ENCODE measurements at places on chromosomes 6 and 20. TPM values are rescaled to one million over a fixed set of nuclear protein-coding genes. Genes with fewer than 3 reads are reported as not detected.

ZSCAN31 gene
- 13.9 TPM for total RNA-seq

SLC24A3 gene
- 17.1 TPM for total RNA-seq

C6orf141 gene
- total RNA-seq, result 1.6 TPM

MYLK2 gene
- total RNA-seq, result not detected

CCN6 gene
- total RNA-seq, result not detected

- DNase-seq, result no peak
Measured at GRCh38 chr6:123547216-123547978, 89.4 kb downstream of the TRDN start.

GRCh38 chr20:40687384-40688128, 1.5 kb downstream of the MAFB start:
- peak; percentile 79 for DNase-seq

- no peak for DNase-seq
Measured at GRCh38 chr6:16735014-16735413, 26.2 kb downstream of the ATXN1 start.

- no peak for DNase-seq
Measured at GRCh38 chr20:35342154-35342769, 50.0 kb upstream of the FAM83C start.

DNA sequence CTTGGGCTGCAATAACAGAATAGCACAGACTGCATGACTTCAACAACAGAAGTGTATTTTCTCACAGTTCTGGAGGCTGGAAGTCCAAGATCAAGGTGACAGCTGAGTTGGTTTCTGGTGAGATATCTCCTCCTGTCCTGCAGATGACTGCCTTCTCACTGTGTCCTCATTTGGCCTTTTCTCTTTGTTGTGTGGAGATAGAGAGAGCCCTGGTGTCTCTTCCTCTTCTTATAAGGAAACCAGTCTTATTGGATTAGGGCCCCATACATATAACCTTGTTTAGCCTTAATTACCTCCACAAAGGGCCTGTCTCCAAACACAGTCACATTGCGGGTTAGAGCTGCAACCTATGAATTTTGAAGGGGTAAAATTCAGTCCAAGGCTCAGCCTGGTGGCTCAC, 57.0 kb upstream of the BMP6 start:
- no peak for DNase-seq

GRCh38 chr6:170148709-170149470, 142.0 kb downstream of the DLL1 start:
- no peak for DNase-seq

- DNase-seq, result no peak
Measured at GRCh38 chr6:28566527-28567252, 41.0 kb downstream of the GPX5 start.

GRCh38 chr6:150048099-150048498, 20.8 kb downstream of the ULBP3 start:
- DNase-seq, result no peak

DNA sequence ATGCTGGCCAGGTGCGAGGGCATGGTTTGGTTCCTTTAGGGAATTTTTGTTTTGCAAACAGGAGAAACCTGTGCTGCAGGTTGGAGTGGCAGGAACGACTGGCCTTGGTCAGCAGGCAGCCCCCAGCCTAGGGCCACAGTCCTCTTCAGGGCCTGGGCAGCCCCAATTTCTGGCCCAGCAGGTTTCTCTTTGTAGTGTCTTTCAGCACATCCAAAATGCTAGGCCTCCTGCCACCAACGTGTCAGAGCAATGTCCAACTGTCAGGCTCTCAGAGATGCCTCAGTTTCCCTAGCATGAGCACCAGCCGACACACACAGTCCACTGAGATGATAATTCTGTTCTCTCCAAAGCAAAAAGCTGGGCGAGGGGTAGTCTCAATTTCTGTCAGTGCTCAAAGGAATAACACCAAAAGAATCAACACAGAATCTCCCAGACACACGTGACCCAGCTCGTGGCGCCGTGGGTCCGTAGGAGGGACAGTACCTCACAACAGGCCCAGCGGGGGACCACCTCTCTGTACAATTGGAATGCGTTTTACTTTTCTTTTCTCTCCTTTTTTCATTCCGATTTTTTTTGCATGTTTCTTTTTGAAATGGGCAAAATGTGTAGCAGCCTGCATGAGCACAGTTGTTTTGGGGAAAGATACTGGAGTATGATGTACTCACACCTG, 125.9 kb downstream of the TAF4 start:
- DNase-seq, result peak; percentile 32

- no peak for DNase-seq
Measured at GRCh38 chr6:39746795-39747194, 21.6 kb upstream of the KIF6 start.

- peak; percentile 70 for DNase-seq
Measured at GRCh38 chr20:50224531-50225255, 34.1 kb downstream of the CEBPB start.

DNA sequence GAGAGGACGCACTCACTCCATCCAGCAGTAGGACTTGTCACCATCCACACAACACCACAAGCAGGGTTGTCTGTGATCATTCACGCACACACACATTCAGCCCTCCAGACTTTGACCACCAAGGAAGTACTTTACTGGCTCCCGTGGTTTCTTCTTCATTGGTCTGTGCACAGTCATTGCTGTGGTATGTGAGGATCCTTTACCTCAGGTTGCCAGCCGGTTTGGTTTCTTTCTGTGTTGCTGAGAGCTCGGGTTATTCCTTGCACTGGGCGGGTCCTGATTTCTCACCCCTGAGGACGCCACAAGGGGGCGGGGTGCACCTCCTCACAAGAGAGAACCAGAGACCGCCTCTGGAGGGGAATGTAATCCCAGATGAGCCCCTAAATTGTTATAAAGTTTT, 11.2 kb downstream of the SLC35A1 start:
- DNase-seq, result no peak

DNA sequence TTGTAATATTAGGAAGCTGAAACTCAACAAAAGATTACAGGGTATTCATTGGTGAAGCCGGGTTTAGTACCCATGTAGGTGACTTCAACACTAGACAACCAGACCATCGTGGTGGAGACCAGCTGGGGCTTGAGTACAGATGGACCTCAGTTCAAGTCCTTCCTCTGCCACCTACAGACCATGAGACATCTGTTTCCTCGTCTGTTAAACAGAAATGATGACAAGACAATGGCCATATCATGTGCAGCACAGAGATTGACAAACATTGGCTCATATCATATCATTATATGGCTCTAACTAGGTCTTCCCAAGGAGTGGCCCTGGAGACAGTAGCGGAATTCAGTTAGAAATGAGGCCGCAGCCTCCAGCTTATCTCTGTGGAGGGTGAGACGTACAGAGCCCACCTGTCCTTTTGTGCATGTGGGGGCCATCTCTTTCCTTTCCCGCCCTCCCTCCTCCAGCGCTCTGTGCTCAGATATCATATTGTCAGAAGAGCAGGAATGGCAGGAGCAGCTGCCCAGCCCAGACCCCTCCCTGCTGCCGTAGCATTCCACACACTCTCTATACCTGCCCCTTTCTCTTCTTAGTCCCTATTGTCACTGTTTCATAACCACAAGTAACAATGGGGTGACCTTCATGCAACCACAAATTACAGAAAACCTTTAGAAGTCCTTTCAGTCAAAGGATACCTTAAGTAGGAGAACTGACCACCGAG, 75.1 kb downstream of the LY86 start:
- DNase-seq, result no peak

DNA sequence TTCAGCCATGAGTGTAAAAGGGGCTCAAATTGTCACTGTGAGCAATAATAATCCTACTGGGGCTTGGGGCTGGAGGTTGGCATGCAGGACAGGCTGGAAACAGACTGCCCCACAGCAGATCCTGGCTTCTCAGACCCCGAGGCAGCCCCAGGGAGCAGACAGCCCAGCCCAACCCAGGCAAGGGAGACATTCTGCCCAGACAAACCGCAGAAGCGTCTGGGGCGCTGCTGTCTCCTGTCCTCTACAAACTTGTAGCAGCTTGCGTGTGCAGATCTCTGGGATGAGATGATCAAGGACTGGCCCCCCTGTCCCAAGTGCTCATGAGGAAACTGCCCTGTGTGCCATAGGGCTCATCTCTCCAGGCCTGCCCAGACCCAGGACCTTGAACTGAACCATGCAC, 84.6 kb downstream of the MAFB start:
- no peak for DNase-seq

DNA sequence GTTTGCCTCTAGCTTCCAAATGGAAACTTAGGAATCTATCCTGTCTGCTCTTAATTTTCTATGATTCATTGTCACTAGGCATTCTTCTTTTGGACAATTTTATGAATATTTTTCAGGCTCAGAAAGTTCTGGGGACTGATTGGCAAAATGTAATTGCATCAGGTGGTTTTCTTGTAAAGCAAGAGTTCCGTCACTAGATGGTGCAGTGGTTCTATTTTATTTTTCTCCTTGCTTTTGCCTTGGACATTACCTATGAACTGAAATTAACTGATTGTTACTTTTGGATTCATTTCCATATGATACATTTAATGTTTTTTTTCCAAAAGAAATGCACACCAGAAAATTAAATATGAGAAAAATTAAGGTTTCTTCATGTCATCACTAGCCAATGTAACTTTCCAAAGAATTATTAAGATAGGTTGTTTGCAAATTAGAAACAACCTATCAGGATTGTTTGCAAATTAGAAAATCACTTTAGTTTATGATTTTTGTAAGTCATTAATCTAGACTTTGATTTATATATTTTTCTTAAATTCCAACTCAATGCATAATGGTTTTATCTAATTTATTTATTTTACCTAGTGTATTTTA, 48.0 kb downstream of the TMEM170B start:
- no peak for DNase-seq

GRCh38 chr6:127206531-127207095, 60.1 kb upstream of the RNF146 start:
- DNase-seq, result no peak

- DNase-seq, result peak; percentile 60
Measured at GRCh38 chr6:145963216-145964068, 716 bp downstream of the SHPRH start.

DNA sequence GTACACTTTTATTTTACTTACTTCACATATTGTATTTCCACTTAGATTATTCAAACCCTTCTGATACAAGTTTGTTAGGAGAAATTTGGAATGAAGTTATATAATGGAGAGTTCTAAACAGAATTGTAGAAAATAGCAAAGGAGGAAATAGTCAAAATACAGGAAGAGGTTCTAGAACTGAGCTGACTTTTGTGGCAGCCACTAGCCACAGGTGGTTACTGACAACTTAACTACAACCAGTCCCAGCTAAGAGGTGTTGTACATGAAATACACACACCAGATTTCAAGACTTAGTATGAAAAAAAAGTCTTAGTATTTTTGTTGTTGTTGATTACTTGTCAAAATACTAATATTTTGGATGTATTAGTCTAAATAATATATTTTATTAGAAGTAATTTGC, 727.4 kb upstream of the CITED2 start:
- DNase-seq, result no peak

DNA sequence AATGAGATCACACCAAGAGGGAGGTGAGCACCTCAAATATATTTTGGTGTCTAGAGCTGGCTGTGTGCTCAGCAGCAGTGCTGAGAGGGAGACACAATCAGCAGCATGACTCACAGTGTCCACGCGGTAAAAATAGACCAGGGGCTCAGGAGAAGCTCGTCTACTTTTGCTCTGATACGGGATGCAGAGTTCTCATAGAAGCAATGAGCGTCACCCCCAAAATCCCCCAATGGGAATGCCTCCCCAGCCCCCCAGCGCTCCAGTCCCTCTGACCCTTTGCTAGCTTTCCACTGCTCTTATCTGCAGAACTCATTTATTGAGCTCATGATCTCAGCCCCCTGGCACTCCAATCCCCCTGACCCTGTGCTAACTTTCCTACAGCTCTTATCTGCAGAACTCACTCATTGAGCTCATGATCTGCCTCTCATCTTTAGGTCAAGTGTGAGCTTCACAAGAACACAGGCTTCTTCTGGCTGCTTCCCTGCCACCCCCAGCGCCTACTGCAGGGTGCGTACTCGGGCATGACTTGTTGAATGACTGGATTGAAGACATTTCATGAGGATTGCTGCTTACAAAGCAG, 34.0 kb downstream of the SYNDIG1 start:
- no peak for DNase-seq

DNA sequence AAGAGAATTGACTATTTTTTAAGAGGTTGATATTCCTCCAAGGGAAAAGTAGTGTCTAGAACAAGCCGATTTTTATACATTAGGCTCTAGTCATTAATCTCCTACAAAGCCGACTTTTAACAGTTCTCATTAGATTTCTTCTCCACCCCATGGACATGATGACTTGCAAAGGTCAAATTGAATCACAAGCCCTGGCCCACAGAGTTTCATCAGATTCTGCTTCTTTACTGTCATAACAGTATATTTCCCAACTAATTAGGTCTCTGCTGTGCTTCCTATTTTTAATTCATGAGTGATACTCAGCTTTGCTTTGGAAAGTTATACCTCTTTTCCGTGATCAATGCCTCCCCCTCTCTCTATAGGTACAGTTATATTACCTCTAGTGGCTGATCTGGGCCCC, 90.6 kb upstream of the ADGRB3 start:
- no peak for DNase-seq

GRCh38 chr6:155240905-155241600, 22.8 kb upstream of the CLDN20 start:
- DNase-seq, result no peak

- no peak for DNase-seq
Measured at GRCh38 chr6:32920715-32921114, 20.1 kb downstream of the HLA-DMB start.

- DNase-seq, result no peak
Measured at GRCh38 chr20:15923030-15923776, 650.0 kb downstream of the KIF16B start.

DNA sequence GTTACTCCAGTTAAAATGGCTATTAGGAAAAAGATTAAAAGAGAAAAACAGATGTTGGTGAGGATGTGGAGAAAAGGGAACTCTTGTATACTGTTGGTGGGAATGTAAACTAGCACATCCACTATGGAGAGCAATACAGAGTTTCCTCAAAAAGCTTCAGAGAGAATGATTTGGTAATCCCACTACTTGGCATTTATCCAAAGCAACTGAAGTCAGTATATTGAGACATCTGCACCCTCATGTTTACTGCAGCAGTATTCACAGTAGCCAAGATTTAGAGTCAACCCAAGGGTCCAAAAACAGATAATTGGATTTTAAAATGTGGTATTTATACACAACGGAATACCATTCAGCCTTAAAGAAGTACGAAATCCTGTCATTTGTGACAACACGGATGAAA, 469.5 kb downstream of the QKI start:
- no peak for DNase-seq
